ENCODE measurements at places on chromosomes 2 and 18.

GRCh38 chr2:10226038-10226724, 76.5 kb upstream of the HPCAL1 start:
- no peak for DNase-seq

- no peak for DNase-seq
These were observed 101.1 kb downstream of the EML6 start for GRCh38 chr2:54824567-54824966.

DNA sequence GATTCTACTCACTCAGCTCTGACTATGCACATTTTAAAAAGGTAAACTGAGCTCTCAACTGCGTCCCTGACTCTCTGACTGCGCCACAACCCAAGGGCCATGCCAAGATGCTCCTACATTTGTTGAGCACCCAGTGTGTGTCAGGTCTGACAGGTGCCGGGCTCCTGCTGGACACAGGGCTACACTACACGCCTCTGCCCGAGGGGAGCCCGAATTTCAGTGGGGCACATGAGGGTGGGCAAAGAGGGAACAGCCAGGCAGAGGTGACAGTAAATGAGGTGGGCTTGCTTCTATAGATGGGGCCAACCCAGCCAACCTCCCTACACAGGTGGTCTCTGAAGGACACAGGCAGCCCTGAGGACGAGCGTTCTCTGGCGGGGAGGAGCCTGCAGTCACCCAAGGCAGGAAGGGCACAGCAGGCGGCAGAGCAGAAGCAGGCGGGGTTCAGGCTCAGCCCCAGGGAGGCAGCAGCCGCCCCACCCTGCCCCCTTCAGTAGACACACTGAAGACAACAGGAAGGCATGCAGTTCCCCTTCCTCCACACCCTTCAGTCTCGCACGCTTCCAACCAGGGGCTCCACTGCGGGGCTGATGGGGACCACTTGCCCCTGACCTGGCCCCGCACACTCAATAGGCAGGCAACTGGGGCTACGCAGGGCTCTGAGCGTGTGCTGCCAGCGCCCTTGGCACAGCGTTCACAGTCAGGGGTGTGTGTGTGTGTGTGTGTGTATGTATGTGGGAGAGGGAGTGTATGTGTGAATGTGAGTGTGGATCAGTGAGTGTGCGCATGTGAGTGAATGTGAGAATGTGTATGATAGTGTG, 98.4 kb downstream of the UXS1 start:
- DNase-seq: no peak

- no peak for DNase-seq
These were observed 32.8 kb downstream of the FMNL2 start for GRCh38 chr2:152367547-152368390.

GRCh38 chr2:31347750-31348149, 66.8 kb downstream of the XDH start:
- no peak for DNase-seq

DNA sequence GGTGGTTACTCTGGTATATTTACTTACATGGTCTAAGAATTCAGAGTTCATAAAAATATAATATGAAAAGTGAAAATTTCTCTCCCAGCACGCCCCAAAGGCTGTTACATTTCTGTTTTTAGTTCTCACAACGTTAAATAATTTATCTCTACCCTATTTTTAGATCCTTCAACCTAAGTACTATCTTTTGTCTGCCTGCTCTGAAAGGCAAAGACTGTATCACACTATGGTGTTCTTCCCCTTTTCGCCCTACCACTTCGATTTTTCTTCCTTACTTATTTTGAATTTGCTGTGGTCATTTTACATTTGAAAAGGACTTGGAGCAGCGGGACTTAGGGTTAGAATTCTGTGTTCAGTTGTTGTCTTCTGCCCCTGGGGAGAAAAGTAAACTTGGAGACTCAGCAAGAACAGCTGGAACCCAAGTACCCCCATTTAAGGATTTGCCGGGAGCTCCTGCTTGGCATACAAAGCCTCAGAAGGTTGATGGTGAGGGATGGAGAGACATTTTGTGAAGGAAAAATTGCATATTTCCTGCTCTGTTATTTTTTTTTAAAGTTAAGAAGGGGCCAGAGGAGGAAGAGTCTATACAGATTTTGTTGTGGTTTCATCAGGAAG, 19.0 kb downstream of the ADAM23 start:
- DNase-seq: no peak

- DNase-seq: no peak
These were observed 71.6 kb upstream of the ATG16L1 start for GRCh38 chr2:233179848-233180366.

GRCh38 chr18:39302481-39302880, 1736.9 kb upstream of the CELF4 start:
- DNase-seq: no peak

DNA sequence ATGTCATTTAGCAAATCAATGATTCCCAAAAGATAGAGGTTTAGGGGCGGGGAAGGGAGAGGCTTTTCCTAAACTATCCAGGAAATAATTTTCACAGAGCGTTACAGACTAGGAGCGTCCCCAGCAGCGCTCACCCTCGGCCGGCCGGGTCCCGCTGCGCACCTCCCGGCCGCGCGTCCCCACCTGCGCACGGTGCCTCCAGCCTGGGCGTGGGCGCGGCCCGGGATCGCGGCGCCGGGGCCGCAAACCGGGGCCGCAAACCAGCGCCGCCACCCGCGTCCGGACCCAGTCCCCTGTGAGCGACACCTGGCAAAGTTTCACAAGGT, 684 bp upstream of the ZCCHC2 start:
- peak; percentile 13 for DNase-seq

GRCh38 chr2:178917555-178917954, 110.3 kb upstream of the TTN start:
- no peak for DNase-seq

DNA sequence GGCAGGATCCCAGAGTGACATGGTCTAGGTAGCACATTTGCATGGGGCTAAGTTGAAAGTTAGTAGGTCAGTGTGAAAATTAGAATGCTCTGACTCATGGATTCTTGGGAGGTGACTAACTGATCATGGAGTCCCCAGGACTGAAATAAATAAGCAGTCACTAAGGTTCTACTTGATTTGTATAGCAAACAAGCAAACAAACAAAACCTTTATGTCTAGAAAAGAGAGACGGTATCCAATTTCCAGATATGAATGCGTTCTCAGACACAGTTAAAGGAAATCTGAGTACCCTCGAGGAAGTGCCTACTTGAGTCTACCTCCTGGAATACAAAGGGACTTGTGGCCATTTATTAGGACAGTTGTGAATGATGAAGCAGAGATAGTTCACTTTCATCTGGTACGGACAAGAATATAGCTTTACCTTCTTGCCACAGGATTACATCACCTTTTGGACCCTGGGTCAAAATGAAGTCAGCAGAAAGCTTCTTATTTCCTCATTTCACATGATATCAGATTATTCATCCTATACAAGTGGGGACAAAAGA, 54.3 kb upstream of the AGPS start:
- peak; percentile 80 for DNase-seq

GRCh38 chr2:119741001-119741400, 18.7 kb upstream of the PTPN4 start:
- no peak for DNase-seq

GRCh38 chr2:157315901-157316300, 9.7 kb downstream of the ERMN start:
- DNase-seq: no peak

DNA sequence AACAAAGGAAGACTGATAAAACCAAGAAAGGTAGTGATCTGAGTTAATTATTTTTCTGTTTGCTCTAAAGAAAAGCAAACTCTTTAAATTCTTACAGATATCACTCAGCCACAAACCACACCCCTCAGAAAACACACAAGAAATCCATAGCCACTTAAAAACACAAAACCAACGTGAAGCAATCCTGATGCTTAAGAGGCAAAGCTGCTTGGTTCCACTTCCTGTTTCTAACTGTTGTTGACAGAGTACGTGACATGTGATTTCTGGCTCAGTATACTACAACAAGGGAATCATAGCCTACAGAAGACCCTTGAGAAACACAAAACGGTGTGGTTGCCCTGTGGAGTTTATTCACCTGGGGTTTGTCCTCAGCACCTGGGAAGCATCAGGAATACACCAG, 240.9 kb upstream of the APCDD1 start:
- no peak for DNase-seq

- DNase-seq: no peak
These were observed 11.2 kb downstream of the CWC22 start for GRCh38 chr2:179995741-179996515.

GRCh38 chr2:134142903-134143302, 111.0 kb upstream of the MGAT5 start:
- no peak for DNase-seq

GRCh38 chr2:122507261-122507660, 751.8 kb downstream of the TSN start:
- no peak for DNase-seq

DNA sequence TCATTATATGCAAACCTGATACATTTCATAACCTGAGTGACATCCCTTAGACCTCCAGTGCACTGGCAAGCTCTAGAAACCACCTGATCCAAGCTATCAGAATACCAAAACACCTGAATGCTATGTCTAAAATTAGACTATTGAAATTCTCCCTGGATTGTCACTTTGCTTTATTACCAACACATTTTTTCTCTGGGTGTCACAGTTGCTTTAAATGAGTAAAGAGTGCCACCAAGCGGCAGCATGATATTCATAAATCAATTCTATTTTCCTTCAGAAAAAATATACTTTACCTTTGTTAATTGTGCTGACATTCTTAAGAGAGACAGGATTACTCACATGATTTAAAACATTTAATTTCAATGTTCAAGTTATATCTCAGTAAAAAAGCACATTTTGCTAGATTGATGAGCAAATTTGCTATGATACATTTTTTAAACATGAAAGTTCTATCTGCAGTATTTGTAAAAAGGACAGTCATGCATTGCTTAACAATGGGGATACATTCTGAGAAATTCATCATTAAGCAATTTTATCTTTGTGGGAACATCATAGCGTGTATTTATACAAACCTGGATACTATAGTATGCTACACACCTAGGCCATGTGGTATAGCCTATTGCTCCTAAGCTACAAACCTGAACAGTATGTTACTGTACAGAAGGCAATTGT, 338.4 kb upstream of the SLC39A10 start:
- DNase-seq: peak; percentile 66

DNA sequence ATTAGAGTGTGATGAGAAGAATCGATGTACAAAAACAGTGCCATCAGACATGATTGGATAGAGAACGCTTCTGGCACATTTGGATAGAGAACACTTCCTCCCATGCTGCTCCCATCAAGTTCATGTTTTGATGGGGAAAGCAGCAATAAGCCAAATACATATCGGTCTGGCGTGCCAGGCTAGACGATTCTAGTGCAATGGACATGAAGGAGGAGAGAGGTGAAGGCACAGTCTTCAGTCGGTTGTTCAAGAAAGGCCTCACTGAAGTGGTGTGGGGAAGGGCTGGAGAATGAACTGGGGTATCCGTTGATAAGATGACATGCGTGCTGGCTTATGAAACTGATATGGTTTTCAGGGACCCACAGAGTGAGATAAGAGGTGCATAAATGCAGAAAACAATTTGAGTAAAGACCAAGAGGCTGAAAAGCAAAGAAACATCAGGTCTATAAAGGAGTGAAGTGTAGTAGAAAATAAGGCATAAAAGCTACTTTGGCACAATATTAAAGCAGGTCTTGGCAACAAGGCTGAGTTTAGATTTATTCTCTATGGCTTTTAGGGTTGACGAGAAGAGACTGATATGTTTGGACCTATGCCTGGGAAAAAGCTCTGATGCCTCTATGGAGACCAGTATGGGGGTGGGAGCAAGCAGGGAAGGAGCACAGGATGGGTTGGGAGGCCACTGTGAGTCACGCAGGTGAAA, 117.6 kb upstream of the PIEZO2 start:
- DNase-seq: no peak

DNA sequence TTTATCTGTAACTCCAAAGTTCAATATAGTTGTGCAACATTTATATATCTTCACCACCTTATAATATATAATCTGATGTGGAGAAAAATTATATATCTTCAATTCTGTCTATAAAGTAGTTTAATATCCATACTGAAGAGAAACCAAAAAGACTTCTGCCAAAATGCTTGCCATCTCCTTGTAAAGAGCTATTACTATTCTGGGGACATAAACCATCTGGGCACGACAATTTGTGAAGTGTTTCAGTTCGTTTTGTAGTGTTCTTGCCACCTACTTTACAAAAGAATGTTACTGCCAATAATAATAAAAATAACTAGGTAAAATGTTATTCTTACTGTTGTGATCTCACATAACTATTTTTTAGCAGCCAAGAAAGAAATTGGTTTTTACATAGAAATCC, 45.1 kb downstream of the SCN1A start:
- DNase-seq: no peak

- no peak for DNase-seq
These were observed 488.7 kb downstream of the THSD7B start for GRCh38 chr2:137254052-137254451.

GRCh38 chr2:136362676-136363390, 244.9 kb upstream of the CXCR4 start:
- DNase-seq: no peak

GRCh38 chr18:80042785-80043184, 8.6 kb downstream of the RBFA start:
- no peak for DNase-seq

DNA sequence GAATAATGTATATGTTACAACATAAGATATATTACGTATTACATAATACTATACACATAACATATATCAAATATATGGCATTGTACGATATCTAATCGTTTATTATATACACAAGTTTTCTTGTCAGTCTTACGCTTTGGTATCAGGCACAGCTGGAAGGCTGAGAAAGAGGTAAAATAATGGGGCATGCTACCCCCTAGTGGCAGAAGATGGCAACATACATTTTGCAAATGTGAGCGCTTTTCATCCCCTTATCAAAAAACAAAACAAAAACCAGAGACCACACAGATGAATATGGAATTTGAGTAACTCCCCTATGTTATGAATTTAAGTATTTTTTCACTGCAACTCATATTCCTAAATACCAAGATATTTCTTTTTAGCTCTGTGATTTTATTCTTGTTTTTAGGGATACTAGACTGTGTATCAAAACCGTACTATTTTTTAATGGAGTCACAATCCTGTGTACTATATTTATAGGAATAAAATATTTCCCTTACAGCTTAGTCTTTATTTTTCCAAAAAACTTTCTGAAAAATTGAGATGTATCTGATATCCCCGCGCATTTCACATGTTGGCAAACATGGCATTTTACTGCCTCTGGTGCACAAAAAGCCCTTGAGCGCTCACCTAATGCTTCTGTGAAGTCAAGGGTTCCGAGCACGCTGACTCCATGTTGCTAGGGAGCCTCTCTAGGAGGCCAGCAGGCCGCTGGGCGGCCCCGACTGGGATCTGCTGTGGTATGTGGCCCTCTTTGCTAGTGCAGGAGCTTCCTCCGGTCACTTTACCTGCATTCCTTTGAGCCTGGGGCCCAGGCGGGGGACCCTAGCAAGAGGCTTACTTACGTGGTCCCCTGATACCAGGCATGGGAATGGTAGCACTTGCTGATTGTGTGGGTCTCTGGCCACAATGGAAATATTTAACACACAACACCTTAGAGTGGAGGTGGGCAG, 62.5 kb downstream of the SLC4A3 start:
- peak; percentile 64 for DNase-seq

- DNase-seq: no peak
These were observed 66.0 kb downstream of the HPCAL1 start for GRCh38 chr2:10368491-10369231.

Data from RKO (cell line).